Right lobe of liver (tissue), 6 donors: ENCODE measurements at places on chromosomes 4 and X. TPM values are rescaled to one million over a fixed set of nuclear protein-coding genes. Genes with fewer than 3 reads are reported as not detected.

The MED28 gene
- total RNA-seq, result 3.9 TPM

The ADH1A gene
- 354 TPM for total RNA-seq

The NPNT gene
- total RNA-seq, result 1.1 TPM

The RNF128 gene
- 48.7 TPM for total RNA-seq

The SATL1 gene
- not detected for total RNA-seq

The SNCA gene
- 0.51 TPM for total RNA-seq

The DIPK2B gene
- total RNA-seq, result 0.15 TPM

The TACC3 gene
- 2.2 TPM for total RNA-seq

GRCh38 chr4:158613046-158613445 is 58.6 kb downstream of the C4orf46 start:
- no peak overlapping the region for H3K27ac ChIP-seq
- H3K27me3 ChIP-seq, result no peaks in the 10 kb centered on the region

GRCh38 chrX:102593367-102593766 is 5.9 kb upstream of the ARMCX5 start:
- H3K36me3 ChIP-seq, result no peaks in the 10 kb centered on the region
- DNase-seq, result no peak
- no peak overlapping the region for H3K27ac ChIP-seq
- no peak overlapping the region for H3K4me3 ChIP-seq
- H3K27me3 ChIP-seq, result peaks cover 4% of the 10 kb centered on the region

DNA sequence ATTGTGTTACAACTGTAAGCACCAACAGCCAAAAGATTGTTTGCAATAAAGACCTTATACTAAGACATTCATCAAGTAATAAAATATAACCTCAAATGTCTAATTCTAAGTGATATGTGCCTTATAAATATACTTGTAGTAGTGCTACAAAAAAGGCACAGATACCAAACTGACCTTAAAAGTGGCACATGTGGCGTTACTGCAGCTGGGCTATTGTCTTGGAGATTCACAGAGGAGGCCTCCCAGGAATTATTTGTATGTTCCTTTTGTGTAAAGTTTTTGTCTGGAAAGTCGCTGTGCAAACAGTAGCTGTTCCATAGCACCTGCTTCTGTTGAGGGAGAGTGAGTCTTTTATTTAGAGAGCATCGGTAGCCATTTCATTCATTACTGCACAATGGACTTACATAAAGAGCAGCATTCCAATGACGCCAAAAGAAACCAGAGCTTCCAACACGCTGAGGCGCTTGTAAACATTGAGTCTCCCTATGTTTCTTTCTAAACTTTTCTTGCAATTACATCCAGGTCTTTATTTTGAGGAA is 143.7 kb downstream of the RPA4 start:
- no peaks in the 10 kb centered on the region for H3K27me3 ChIP-seq
- no peak for DNase-seq
- no peak overlapping the region for H3K4me3 ChIP-seq
- H3K27ac ChIP-seq, result no peak overlapping the region
- no peaks in the 10 kb centered on the region for H3K4me1 ChIP-seq

- no peaks in the 10 kb centered on the region for H3K4me1 ChIP-seq
- H3K27ac ChIP-seq, result no peak overlapping the region
- DNase-seq, result no peak
- no peaks in the 10 kb centered on the region for H3K27me3 ChIP-seq
Observed at GRCh38 chr4:98706200-98706813, 47.9 kb upstream of the TSPAN5 start.

- H3K4me1 ChIP-seq, result no peaks in the 10 kb centered on the region
- no peak overlapping the region for H3K27ac ChIP-seq
- DNase-seq, result no peak
- no peaks in the 10 kb centered on the region for H3K36me3 ChIP-seq
Observed at GRCh38 chr4:11894977-11895376, 466.3 kb upstream of the HS3ST1 start.

- no peaks in the 10 kb centered on the region for H3K27me3 ChIP-seq
- no peak overlapping the region for H3K4me3 ChIP-seq
- no peak overlapping the region for H3K27ac ChIP-seq
- no peaks in the 10 kb centered on the region for H3K4me1 ChIP-seq
Observed at GRCh38 chr4:101952985-101953384, 162.5 kb downstream of the BANK1 start.

DNA sequence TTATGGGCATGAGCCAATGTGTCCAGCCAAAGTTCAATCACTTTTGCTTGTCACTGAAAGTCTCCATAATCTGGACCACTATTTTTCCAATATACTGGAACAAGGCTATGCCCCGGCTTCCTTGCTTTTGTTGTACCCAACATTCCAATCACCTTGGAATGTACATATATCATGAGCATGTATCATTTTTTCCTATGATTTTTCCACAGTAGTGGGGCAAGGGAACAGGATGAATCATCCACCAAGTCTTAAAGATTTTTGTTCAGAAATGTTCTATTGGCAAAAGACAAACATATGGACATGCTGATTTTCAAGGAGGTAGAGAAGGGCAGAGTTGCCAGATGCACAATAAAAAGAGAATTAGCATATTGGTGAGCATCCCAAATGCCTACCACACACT is 548.1 kb upstream of the INTU start:
- no peak for DNase-seq
- H3K4me3 ChIP-seq, result no peak overlapping the region
- no peaks in the 10 kb centered on the region for H3K4me1 ChIP-seq

DNA sequence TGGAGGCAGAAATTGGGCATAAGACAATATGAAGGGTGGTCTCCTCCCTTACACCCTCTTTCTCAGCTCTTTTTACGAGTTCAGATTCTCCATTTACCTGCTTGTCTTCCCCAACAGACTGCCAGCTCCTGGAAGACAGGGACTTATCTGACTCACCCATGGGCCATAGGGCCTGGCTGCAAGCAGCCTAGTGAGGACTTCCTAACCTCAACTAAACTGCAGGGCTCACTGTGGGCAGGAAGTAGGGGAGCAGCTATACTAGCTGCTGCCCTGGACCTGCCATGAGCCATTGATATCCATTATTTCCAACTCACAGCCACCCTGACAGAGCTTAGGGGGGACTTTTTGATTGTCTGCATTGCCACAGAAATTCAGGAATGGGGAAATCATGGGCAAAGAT is 11.5 kb upstream of the ZNF718 start:
- DNase-seq, result no peak
- H3K36me3 ChIP-seq, result no peaks in the 10 kb centered on the region
- H3K27ac ChIP-seq, result no peak overlapping the region

GRCh38 chr4:83440899-83441298 is 14.7 kb downstream of the HELQ start:
- no peak for DNase-seq
- no peak overlapping the region for H3K27ac ChIP-seq
- no peaks in the 10 kb centered on the region for H3K4me1 ChIP-seq
- H3K36me3 ChIP-seq, result no peaks in the 10 kb centered on the region
